Activated CD4-positive, alpha-beta T cell treated with anti-CD3 and anti-CD28 coated beads for 4 hours (primary cell): ENCODE measurements at places on chromosomes 7 and 10.

- DNase-seq, result no peak
Observed at GRCh38 chr10:129909531-129910256, 54.4 kb downstream of the EBF3 start.

GRCh38 chr7:137954614-137955013 lies 47.3 kb downstream of the CREB3L2 start:
- DNase-seq, result no peak

- DNase-seq, result no peak
Observed at GRCh38 chr7:125450749-125451148, 521.1 kb upstream of the POT1 start.

DNA sequence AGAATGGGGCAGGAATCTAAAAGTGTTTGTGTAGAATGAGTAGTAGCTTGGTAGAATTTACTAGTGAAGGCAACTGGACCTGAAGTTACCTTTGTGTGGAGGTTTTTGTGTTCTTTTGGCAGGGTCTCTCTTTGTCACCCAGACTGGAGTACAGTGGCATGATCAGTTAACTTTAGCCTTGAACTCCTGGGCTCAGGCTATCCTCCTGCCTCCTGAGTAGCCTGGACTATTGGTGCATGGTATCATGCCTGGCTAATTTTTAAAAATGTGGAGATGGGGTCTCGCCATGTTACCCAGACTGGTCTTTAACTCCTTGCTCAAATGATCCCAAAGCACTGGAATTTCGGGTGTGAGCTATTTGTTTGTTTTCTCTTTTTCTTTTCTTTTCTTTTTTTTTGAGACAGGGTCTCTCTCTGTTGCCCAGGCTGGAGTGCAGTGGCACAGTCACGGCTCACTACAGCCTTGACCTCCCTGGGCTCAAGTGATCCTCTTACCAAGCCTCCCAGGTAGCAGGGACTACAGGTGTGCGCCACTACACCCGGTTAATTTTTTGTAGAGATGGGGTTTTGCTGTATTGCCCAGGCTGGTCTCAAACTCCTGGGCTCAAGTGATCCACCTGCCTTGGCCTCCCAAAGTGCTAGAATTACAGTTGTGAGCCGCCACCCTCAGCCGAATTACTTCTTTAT lies 76.7 kb downstream of the MKLN1 start:
- DNase-seq, result no peak

DNA sequence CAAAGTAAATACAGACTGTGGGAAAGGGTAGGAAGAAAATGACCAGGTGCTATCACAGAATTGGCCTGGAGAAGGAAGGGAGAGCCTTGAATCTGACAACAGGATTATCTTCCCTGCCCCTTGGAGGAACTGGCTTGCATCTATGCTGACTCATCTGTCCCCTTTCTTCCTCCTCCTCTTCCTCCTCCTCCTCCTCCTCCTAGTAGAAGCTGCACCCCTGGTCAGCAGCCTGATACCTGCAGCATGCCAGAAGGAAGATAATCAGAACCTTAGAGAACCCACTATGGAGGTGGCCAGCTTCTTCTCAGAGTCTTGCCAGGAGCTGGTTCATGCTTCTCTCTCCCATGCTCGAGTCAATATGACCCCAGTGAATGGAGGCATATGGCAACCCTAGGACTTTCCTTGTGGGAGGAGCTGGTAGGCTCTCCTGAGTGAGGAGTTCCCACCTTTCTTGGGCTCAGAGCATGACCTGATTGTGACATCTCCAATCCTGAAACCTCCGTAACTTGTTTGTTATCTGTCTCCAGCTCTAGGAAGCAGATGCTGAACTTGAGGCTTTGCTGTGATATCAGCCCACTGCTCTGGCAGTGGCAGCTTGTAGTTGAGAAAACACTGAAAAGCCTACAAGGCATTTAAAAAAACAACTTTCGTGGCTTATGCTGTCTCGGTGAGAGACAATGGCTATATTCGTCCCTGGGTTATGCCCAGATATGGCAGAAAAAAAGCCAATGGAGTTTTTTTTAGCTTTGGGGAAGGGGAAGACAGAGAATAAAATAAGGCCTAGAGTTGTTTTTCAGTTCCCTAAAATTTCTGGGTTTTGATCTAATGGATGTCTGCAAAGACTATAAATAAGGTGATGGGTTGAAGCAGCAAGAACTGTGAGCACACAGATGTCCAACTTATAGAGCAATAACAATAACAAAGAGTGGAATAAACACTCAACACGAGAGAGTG lies 60.6 kb downstream of the CDHR3 start:
- no peak for DNase-seq

DNA sequence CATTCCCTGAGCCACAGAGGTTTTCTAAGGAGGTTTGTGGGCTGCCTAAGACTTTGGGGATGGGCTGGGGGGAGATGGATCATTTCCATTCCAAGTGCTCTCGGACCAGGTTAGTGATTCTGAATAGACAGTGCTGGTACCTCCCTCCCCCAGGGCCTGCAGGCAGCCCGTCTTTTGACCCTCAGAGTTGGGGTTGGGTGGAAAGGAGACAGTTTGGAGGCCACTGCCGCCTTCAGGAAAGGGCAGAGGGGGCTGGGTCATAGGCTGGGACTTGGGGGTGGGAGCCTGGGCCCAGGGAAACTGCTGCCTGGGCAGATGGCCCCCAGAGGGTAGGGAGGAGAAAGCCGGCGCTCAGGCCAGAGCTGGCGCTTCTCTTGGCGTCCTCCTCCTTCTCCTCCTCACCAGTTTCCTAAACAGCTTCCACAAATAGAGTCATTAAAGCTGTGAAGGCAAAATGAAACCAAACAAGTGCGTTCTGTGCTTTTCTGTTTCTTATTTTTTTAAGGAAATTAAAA lies 4.4 kb downstream of the UNC5B start:
- DNase-seq, result no peak

GRCh38 chr10:114281006-114281405 lies 42.0 kb downstream of the VWA2 start:
- no peak for DNase-seq

DNA sequence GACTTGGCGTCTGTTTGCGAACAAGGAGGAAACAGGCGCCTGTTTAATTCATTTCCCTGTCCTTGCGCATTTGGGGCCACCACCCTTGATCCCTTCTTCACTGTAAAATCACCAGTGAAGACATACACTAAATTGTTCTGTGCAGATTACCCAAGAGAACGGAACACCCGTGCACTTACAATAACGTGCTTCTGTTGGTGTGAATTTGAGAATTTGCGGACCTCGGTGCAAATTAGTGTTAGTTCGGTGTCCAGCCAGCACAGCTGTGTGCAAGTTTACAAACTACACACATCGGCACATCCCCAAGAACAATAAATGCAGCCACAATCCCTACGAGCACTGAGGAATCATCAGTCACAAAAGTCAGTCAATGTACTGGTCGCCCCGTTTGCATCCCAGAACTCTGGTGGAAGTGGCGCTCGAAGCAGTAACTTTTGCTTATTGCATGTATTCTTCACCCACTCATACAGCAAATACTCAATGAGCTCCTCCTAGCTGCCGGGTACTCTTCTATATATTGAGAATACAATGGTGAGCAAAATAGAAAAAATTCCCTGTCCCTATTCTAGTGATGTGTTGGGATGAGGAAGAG lies 786 bp upstream of the CNOT4 start:
- no peak for DNase-seq

GRCh38 chr7:1669954-1670893 lies at the start of gene ELFN1:
Gene ELFN1 (plus strand): TSS chr7:1670277. CDS start chr7:1744597, 74,320 bp downstream.
- no peak for DNase-seq

DNA sequence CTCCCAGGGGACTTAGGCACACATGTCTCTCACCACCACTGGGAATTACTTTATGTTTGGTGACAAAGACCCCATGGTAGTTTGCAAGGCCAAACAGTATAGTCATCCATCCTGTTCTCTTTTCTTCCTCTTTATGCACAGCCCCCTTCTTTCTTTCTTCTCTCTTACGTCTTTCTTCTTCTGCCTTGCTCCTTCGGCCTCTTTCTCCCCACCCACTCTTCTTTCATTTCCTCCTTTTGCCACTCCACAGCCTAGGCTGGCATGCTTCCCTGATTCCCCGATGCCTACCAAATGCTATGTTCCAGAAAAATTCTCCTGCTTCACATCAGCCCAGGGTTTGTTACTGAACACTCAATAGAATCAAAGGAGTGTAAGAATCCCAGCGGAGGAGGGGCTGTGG lies 62.4 kb upstream of the MKLN1 start:
- no peak for DNase-seq

DNA sequence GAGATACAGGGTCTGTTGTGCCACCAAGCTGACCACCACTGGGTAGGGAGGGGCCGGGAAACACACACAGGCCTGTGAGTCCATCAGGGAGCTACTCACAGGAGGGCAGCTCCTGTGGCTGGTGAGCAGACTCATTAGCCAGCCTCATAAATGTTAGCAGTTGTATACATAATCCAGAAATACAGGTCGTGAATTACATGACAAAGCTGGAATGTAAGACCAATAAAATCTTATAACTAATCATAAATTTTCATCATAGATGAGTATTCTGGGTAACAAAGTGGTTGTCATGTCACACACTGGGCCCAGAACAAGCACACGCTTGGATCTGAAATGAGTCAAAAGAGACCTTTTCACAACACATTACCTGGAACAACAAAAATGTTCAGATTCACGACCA lies 642.6 kb upstream of the AUTS2 start:
- DNase-seq, result no peak

DNA sequence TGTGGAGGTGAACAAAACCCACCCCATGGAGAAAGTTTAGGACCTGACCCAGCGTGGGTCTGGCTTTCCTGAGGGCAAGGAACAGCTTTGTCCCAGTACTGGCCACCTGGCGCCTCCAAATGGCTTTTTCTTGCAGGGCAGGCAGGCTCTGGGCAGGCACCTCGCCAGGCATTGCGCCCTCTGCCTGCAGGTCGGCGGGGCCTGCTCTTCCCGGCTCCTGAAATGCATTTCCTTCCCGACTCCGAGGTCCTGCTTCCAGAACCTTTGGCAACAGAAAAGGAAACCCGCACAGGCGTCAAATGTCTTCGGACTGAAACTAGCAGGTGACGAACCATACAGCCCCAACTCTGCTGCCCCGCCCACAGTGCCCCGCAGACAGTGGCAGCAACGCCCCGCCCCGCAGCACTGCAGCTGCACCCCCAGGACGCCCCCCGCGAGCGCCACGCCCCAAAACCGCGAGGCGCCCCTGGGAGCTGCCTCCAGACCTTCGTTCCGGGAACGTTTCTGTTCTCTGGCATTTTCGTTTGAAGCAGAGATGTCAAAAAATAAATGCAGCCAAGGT lies 65.5 kb downstream of the C10orf143 start:
- no peak for DNase-seq

DNA sequence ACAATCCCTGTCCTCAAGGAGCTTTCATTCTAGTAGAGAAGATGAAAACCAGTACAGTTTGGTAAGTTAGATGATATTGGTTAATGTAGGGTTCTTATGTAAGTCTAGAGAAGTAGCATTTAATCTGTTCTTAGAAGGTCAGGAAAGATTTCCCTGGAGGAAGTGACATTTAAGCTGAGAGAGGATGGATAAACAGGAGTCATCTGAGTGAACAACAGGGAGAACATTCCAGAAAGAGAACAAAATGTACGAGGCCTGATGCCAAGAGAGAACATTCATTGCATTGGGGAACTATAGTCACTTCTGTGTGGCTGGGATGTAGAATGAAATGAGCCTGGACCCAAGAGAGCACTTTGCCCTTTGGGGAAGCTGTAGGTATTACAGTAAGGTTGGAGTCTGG lies 88.0 kb downstream of the CFTR start:
- DNase-seq, result no peak

GRCh38 chr7:8442051-8442813 lies 8.8 kb downstream of the NXPH1 start:
- no peak for DNase-seq

DNA sequence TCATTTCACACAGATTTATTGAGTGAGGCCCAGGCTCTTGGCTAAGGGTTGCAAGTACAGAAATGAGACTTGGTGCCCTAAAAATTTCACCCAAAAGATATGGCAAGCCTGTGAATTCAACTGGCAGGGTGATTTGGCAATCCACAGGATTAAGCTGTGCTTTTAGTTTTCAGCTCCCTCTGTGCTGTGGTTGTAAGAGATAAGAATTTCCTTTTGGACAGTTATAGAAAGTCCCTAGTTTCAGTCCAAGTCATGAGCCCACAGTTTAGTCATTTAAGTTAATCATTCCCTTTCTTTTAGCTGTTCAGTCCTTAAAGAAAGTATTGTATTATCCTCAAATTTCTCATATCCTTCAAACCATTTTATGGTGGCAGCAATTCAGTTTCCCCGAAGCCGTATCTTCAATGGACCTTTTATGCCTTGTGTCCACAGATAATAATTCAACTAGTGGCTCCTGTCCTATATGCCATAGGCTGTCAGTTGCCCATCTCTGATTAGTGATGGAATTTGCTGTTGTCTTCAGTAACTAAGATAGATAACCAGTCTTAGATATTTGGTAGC lies 73.4 kb upstream of the NAMPT start:
- DNase-seq, result no peak

- no peak for DNase-seq
Observed at GRCh38 chr10:65355141-65355680, 1570.6 kb upstream of the LRRTM3 start.

- DNase-seq, result no peak
Observed at GRCh38 chr10:30509508-30509907, 75.5 kb downstream of the MAP3K8 start.

- no peak for DNase-seq
Observed at GRCh38 chr10:49058463-49059255, 56.7 kb downstream of the VSTM4 start.

GRCh38 chr10:104348601-104349000 lies 5.0 kb upstream of the CFAP58 start:
- DNase-seq, result no peak

- no peak for DNase-seq
Observed at GRCh38 chr7:128032605-128033235, 1.5 kb upstream of the LRRC4 start.
